ENCODE measurements at places on chromosomes 2 and 18.
A peak's percentile ranks its signal among the peaks of the same experiment; 100 is the strongest.

- no peaks in the 10 kb centered on the region for H3K36me3 ChIP-seq
- peak; percentile 33 for DNase-seq
- H3K4me1 ChIP-seq = peaks cover 16% of the 10 kb centered on the region
Observed at GRCh38 chr18:74353169-74353775, 37.6 kb downstream of the C18orf63 start.

DNA sequence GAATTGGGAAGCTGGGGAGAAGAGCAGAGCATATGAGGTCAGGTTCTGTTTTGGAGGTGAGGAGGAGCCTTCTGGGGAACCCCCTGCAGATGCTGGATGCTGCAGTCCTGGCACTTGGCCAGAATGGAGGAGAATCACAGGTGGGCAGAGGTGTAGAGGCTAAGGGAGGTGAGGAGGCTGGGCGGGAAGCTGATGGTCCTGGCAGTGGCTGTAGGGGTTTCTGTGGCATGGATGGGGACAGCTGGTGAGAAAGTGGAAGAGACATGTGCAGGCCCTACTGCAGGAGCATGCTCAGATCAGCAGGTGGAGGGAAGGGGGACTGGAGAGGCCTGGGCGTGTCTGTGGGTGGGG, 101.3 kb downstream of the DYSF start:
- H3K4me3 ChIP-seq = no peak overlapping the region
- peaks cover 3% of the 10 kb centered on the region for H3K27me3 ChIP-seq
- DNase-seq = no peak
- H3K36me3 ChIP-seq = no peaks in the 10 kb centered on the region
- no peaks in the 10 kb centered on the region for H3K4me1 ChIP-seq

DNA sequence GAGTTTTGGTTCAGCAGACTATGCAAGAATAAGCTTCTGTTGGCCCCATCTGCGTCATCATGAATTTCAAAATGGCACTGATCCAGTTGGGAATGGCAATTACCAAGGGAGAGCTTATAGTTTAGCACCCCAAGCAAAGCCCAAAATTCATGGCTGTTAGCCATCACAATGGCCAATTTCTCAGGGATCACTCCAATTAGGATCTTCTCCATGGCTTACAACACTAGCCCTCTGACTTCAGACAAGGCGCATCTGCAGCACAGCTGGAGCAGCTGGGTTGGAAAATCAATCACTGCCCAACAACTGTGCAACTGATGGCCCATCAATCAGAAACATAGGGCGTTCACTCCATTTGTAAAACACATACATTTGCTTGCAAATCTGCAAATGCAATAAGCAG, 273.6 kb downstream of the SRBD1 start:
- no peak overlapping the region for H3K27ac ChIP-seq
- no peaks in the 10 kb centered on the region for H3K4me1 ChIP-seq
- no peak overlapping the region for H3K4me3 ChIP-seq
- H3K27me3 ChIP-seq = peaks cover 16% of the 10 kb centered on the region
- no peaks in the 10 kb centered on the region for H3K36me3 ChIP-seq

GRCh38 chr2:109516445-109517117, 97.2 kb downstream of the SEPTIN10 start:
- H3K27ac ChIP-seq = no peak overlapping the region
- H3K4me1 ChIP-seq = no peaks in the 10 kb centered on the region
- DNase-seq = no peak
- H3K27me3 ChIP-seq = no peaks in the 10 kb centered on the region

DNA sequence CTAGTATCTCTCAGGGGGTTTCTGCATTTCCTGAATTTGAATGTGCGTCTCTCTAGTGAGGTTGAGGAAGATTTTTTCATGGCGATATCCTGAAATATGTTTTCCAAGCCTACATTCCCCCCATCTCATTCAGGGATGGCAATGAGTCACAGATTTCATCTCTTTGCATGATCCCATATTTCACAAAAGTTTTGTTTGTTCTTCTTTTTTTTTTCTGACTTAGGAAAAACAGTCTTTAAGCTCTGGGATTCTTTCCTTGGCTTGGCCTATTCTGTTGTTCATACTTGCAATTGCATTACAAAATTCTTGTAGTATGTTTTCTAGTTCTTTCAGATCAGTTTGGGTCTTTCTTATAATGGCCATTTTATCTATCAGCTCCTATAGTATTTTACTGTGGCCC, 136.5 kb downstream of the DSEL start:
- DNase-seq = no peak
- H3K27me3 ChIP-seq = no peaks in the 10 kb centered on the region
- H3K27ac ChIP-seq = no peak overlapping the region
- no peak overlapping the region for H3K4me3 ChIP-seq
- H3K36me3 ChIP-seq = no peaks in the 10 kb centered on the region

DNA sequence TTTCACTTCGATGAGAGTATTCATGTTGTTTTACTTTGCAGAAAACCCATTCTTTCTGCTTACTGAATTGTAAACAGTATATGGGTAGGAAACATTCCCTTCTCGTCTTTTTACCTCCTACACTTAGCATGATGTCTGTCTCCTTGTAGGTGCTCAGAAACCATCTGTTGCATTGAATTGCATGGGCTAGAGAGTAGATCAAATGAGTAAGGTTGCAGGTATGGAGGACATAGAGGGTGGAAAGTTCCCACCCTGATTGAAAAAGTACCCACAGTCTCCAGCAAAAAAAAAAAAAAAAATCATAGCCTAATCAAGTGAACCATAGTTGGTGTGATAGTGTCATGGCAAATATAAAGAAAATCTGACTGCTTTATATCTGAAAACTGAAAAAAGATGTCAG, 1.7 kb downstream of the CYTIP start:
- peaks cover 28% of the 10 kb centered on the region for H3K36me3 ChIP-seq
- H3K4me1 ChIP-seq = peaks cover 62% of the 10 kb centered on the region
- peak overlapping the region; percentile 98 for H3K4me3 ChIP-seq
- DNase-seq = no peak

- peaks cover 27% of the 10 kb centered on the region for H3K36me3 ChIP-seq
- no peak overlapping the region for H3K4me3 ChIP-seq
- H3K27ac ChIP-seq = no peak overlapping the region
- H3K4me1 ChIP-seq = no peaks in the 10 kb centered on the region
- DNase-seq = no peak
Observed at GRCh38 chr18:13198701-13199100, 19.9 kb upstream of the LDLRAD4 start.

GRCh38 chr2:179614121-179614520, 247.3 kb downstream of the ZNF385B start:
- no peak overlapping the region for H3K27ac ChIP-seq
- no peaks in the 10 kb centered on the region for H3K4me1 ChIP-seq
- no peak overlapping the region for H3K4me3 ChIP-seq
- peaks cover 32% of the 10 kb centered on the region for H3K27me3 ChIP-seq

DNA sequence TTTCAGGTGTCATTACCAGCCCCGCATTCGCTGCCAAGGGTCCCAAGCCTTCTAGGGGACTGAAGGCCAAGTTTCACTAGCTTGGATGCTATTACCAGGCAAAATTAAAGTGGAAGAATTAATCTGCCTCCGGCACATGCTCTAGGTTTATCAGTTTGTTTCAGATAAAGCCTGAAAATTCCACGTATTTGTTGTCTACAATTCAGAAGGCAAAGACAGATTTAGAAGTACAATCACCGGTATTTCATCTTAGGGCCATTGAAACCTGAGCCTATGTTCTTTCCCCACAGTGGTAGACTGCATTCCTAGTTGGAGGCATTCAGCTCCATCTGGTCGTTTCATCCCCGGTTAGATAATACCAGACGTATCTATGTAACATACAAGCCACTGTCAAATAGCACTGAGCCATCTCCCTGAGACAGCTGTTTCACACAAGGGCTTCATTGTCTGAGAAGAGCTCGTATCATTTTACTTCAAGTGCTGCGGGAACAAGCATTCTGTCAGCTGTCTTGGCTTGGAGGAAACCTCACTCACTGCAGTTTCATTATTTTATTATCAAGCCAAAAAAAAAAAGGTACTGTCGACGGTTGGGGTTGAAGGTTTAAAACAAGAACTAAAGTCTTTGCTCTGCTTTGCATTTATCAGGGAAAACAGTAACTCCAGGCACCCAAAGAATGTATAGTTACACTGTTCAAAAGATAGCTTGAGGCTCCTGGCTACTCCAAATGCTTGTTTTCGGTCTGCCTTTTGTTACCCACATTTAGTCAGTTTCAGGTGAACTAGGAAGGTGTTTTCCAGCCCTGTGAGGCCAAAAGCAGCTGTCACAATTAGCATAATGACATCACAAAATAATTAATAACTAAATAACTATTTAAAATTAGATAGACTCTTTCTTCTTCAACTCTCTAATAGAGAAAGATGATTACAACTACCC, 76.7 kb downstream of the TGIF1 start:
- H3K36me3 ChIP-seq = no peaks in the 10 kb centered on the region
- H3K27ac ChIP-seq = peak overlapping the region; percentile 96
- H3K4me1 ChIP-seq = peaks cover 6% of the 10 kb centered on the region
- DNase-seq = no peak
- peak overlapping the region; percentile 78 for H3K4me3 ChIP-seq

DNA sequence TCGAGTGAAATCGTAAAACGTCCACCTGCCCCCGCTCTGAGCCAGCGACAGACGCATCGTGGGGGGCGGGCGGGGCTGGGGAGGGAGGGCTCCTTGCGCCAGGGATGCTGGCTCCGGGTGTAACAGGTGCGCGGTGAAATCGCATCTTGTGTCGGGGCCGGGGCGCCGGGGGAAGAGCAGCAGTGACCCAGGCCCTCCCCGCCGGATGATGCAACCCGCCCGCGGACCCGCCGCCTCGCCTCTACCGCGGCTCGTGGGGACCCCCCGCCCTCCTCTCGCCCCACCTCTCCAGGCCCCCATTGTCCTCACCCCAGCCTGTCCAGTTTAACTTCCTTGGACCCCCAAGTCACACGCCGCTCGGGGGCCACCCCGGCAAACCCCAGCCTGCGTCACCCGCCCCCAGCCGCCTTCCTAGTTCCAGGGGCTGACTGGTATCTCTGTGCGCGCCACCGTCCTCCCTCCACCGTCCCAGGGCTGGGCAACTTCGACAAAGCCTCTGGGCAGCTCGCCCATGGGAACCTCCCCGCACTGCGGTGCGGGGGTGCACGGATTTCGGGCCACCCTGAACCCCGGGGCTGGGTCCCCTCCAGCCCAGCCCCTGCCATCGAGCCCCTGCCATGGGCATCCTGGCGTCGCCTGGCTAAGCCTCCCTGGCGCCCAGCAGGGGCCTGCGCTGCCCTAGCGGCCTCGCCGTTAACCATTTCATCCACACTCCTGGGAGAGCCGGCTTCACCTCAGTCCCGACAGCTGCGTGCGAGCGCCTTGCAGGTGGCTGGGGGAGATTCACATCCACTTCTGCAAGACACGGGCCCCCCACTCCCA, 799 bp upstream of the KIF1A start:
- DNase-seq = no peak
- peaks cover 11% of the 10 kb centered on the region for H3K4me1 ChIP-seq
- H3K36me3 ChIP-seq = peaks cover 8% of the 10 kb centered on the region
- peak overlapping the region; percentile 81 for H3K4me3 ChIP-seq

DNA sequence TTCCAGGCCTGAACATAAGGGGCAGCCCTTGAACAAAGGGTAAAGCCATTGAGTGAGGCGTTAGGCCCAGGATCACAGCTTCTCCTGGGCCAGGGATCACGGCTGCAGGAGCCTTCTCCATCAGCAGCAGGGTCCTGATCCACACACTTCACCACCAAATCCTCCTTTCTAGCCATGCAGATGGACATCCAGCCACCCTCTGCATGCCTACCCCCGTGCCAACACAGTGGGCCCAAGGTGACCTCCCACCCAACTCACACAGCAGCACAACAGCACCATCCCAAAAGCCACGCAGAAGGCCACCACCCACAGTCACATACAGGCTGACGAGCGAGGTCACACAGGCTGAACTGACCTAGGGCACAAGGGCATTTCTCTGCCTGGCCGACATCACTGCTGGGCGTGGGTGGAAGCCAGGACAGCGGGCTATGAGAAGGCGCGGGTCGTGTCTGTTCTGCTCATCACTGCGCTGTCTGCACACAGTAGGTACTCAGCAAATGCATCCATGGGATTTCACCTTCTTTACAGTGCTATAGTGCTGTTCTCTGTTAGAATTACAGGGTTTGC, 31.2 kb downstream of the TFCP2L1 start:
- no peak for DNase-seq
- H3K4me3 ChIP-seq = no peak overlapping the region
- no peaks in the 10 kb centered on the region for H3K36me3 ChIP-seq

- no peak overlapping the region for H3K27ac ChIP-seq
- H3K4me3 ChIP-seq = no peak overlapping the region
- H3K27me3 ChIP-seq = peaks cover 21% of the 10 kb centered on the region
- no peak for DNase-seq
- no peaks in the 10 kb centered on the region for H3K4me1 ChIP-seq
Observed at GRCh38 chr2:45068571-45069140, 59.4 kb upstream of the SIX2 start.

DNA sequence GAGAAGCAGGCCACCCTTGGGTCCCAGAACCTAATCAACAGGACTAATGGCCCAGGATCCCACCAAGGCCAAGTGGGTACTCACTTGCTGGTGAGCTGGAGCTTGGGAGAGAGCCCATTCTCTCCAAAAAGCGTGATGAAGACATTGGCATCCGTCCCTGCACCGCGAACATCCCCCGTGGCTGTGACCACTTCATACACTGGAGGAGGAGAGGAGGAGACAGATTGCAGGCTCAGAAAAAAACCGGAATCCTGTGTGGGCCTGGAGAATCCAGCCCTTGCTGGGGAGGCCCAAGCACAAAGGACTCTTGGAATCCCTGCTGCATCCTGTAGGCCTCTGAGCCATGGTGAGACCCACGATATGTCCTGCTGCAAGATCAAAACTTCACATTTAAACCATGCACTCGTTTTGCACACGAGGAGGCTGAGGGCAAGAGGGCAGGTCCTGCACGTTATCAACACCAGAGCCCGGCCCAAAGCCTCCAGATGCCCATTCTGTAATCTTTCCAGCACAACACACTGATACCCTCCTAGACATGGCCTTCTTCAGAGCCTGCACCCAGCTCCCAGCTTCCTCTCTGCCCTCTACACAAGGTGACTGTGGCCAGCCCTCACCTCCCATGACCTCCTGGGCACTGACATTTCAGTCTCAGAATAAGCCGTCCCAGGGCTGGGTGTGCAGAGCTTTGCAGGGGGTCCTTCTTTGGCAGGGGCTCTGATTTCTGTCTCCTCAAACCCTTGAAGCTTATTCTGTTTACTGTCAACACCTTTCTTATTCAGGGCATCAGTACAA, 7.8 kb downstream of the LOXHD1 start:
- no peak overlapping the region for H3K4me3 ChIP-seq
- H3K27me3 ChIP-seq = peaks cover 25% of the 10 kb centered on the region
- H3K4me1 ChIP-seq = no peaks in the 10 kb centered on the region
- H3K36me3 ChIP-seq = no peaks in the 10 kb centered on the region

GRCh38 chr2:102061962-102062795, 70.4 kb downstream of the IL1R2 start:
- peaks cover 21% of the 10 kb centered on the region for H3K27me3 ChIP-seq
- DNase-seq = no peak
- peaks cover 6% of the 10 kb centered on the region for H3K36me3 ChIP-seq
- no peak overlapping the region for H3K27ac ChIP-seq

DNA sequence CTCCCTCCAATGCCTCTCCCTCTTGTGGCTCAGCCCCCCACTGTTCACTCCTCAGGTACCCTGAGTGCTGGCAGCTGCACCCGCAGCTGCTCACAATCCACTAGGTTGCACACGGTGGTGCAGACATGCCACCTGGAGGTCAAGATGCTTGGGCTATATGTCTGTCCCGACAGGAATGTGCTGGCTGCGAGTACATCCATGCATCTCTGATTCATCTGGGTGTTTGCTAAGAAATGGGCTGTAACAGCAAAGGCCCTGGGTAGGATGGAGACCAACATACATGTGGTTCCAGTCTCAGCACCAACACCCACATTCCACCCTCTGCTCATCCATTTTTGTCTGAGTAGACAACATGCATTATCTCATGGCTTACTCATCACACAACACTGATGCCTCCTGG, 31.3 kb downstream of the ANKMY1 start:
- H3K27ac ChIP-seq = no peak overlapping the region
- H3K4me3 ChIP-seq = no peak overlapping the region
- H3K4me1 ChIP-seq = peaks cover 16% of the 10 kb centered on the region
- H3K27me3 ChIP-seq = no peaks in the 10 kb centered on the region
